NCI-H82 (cell line): ENCODE measurements at places on chromosomes 11 and 22.

GRCh38 chr11:662689-663274, 25.7 kb downstream of the DRD4 start:
- DNase-seq = peak; percentile 45

DNA sequence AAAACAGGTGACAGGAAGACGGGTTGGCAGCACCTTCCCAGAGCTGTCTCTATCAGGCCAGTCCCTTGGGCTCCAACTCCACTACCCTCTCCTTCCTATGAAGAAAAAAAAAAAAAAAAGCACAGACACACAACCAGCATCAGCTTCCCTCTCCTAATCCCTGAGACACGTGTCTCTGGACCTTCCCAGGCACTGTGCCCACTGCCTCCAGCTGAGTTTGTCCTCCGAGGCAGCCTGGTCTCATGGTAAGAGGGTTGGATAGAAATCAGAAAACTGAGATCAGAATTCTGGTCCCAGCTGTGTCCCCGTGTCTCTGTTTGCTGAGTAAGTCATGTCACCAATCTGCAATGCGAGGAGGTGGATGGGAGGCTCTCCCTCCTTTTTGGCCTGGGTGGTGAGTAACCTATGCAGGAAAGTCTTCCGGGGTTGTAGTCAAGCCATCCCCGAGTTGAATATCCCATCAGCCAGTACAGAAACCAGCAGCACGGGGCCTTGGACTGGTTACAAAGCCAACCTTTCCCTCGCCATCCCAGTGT, 193.7 kb upstream of the TBCEL start:
- DNase-seq = peak; percentile 53

DNA sequence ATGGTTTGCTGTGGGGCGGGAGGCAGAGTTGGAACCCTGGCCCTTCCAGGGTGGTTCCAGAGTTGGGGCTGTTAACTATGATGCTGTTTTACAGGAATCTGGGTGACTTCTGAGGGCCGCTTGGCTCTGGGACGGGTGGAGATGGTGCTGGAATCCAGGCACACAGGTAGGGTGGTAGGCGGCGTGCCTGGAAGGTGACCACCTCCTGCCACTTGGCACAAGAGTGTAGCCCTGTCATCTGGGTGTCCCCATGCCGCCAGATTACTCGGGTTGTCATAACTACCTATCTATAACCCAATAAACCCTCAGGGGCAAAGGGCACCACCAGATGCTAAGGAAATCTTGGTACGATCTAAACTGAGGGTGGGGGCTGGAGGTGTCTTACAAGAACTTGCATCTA, 1.3 kb downstream of the CARS1 start:
- no peak for DNase-seq

- DNase-seq = peak; percentile 70
Measured at GRCh38 chr11:112289588-112290492, 29.2 kb upstream of the PLET1 start.

DNA sequence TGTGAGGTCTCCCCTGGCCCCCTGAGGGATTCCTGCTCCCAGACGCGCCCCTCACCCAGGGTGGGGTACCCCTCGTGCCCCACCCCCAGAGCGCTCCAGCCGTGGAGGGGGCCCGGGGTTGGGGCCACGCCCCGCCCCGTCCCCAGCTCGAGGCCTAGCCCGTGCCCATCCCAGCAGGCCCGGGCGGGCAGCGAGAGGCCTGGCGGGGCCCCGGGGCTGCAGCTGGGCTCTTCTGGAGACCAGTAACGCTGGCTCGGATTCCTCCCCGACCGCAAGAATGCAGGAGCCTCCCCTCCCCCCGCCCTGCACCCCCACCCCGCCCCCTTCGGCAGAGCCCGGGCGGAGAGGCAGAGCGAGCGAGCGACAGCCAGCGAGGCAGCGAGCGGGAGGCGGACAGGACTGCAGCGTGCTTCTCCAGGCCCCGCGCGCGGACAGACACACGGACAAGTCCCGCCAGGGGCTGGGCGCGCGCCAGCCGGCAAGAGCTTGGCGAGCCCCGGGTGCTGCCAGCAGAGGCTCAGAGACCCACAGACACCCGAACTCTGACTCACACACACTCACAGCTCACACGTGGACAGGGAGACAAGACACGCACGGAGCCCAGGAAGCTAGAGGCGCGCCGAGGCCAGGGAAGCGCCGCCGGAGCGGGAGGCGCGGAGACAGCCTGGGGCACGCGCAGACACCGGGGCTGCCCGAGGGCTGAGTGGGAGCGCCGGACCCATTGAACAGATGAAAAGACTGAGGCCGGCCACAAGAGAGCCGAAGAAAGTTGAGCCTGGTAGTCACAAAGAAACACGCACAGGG, 15.2 kb downstream of the BCL9L start:
- no peak for DNase-seq

GRCh38 chr22:25048659-25049647, 96.4 kb downstream of the KIAA1671 start:
- DNase-seq = peak; percentile 79

DNA sequence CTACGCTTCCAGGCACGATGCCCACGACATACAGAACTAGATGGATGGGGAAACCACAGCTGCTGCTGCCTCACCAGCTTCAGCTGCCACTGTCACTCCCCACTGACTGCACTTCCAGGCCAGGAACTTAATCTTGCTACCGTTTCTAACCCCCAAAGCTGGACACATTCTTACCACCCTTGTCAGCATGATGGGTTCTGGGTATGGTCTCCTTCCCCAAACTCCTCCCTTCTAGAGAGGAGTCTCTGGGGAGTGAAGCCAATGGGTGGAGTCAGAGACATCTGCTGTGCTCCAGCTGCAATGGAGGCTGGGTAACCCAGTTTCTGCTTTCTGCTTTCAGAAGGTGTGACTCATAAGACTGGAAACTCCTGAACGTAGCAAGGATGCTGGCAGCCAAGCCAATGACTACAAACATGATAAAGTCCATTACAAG, 87.0 kb upstream of the THY1 start:
- DNase-seq = peak; percentile 73
